ENCODE measurements at places on chromosomes 1 and 21.

DNA sequence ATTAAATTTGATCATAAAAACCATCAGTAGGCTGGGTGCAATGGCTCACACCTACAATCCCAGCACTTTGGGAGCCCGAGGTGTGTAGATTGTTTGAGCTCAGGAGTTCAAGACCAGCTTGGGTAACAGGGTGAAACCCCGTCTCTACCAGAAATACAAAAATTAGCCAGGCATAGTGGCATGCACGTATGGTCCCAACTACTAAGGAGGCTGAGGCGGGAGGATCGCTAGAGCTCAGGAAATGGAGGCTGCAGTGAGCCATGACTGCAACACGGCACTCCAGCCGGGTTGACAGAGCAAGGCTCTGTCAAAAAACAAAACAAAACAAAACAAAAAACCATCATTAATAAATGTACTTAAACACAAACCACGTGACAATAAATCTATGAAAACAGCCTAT lies 61.0 kb downstream of the ARID4B start:
- DNase-seq = no peak

DNA sequence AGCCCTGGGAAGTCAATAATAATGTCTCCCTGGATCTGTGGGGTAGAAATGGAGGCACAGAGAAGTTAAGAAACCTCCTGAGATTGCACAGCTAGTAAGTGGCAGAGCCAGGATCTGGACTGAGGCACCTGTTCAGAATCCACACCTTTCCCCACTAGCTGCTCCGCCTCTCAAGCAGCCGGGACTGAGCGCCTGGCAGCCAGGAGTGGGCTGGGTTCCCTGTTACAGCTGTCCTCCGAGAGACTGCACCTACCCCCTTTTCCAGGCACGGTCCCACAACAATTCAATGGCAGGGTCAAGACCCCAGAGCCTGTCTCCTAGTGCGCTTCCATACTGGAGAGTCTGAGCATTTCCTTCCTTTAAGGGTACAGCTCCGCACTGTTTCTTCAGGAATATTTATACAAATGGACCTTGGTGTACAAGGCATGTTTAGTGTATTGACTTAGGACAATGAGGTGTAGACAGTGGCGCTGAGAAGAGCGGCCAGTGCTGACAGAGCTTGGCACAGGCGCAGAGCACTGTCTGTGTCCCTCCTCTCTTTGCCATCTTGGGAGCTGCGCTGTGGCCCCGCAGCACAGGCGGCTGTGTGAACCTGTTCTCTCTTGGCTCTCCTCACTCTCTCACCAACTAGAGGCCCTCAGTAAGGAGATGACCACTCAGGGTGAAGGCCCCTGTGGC lies 24.4 kb downstream of the GRHL3 start:
- DNase-seq = no peak

DNA sequence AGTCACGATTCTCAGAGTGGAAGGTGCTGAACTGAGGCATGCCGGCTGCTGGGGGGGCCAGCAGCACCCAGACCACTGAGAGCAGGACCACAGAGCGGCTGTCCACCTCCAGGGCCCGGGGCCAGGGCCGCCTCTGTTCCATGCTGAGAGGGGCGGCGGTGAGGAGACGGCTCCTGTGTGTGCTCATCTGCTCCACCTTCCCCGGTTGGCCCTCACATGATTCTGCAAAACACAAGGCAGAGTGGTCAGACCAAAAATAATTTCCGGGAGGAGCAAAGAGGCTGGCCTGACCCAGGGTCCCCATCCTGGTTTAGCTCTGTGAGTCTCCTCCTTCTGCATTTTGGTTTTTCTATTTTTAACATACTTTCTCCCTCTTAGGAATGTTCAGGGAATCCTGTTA lies 26.4 kb downstream of the PLXNA2 start:
- no peak for DNase-seq

DNA sequence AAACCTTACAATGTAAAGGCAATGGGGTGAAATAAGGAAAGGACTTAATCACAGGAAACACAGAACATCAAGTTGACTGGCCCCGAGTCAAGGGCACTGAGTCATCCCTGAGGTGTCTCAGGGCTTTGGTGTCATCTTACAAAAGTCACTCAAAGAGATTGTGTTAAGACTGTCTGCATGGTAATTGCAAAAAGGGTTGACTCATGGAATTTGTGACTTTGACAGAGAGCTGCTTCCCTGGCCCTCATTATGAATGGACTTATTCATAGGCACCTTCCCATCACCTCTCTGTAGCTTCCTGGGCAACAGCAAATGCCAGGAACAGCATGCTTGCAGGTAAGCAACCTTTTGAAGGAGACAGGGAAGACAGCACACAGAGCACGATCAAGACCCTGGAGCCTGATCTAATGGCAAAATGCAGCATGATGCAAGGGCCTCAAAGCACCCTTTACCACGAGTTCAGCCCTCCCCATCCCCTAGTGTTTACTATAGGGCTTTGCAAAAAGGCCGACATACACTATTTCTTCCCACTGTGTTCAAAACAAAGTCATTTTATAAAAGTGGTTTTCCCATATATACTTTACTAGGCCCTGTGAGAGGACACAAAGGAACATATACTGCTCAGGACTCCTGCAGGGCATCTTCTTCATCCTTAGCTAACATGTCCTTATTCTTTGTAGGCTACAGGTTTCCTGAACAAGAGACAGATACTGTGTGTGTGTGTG lies 17.1 kb downstream of the ZP4 start:
- DNase-seq = peak; percentile 93

DNA sequence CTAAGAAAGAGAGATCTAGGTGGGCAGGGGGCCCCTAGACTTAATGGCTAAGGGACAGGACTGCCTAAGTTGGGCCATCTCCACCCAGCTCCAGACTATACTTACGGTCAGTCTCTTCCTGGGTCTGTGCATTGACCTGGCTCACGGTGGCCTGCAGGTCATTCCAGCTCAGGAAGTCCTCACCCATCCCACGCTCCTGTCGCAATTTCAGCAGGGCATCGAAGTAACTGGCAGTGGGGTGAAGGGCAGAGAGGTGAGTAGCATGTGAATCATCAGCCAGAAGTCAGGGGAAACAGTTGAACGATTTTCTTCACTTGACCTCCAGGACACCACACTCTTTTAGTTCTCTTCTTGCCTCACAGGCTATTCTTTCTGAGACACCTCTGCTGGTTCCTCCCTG lies 20.5 kb downstream of the IQGAP3 start:
- DNase-seq = peak; percentile 68

GRCh38 chr1:7988576-7988975 lies 27.1 kb downstream of the PARK7 start:
- no peak for DNase-seq

- no peak for DNase-seq
Observed at GRCh38 chr1:6207075-6207885, 1.4 kb downstream of the RNF207 start.

GRCh38 chr1:194067772-194068171 lies 881.4 kb upstream of the B3GALT2 start:
- DNase-seq = no peak

- DNase-seq = no peak
Observed at GRCh38 chr1:48771561-48771960, 5.1 kb downstream of the BEND5 start.

- DNase-seq = no peak
Observed at GRCh38 chr1:20178634-20179370, 7.1 kb upstream of the UBXN10 start.

GRCh38 chr1:95984798-95985374 lies 736.7 kb upstream of the PTBP2 start:
- DNase-seq = no peak

GRCh38 chr1:232384171-232384883 lies 245.6 kb downstream of the SIPA1L2 start:
- no peak for DNase-seq

- peak; percentile 97 for DNase-seq
Observed at GRCh38 chr21:46056450-46056903, 41.4 kb upstream of the COL6A2 start.

- DNase-seq = no peak
Observed at GRCh38 chr1:27009601-27010197, 3.0 kb downstream of the TENT5B start.

- DNase-seq = no peak
Observed at GRCh38 chr1:10211805-10212410, 1.5 kb downstream of the KIF1B start.

DNA sequence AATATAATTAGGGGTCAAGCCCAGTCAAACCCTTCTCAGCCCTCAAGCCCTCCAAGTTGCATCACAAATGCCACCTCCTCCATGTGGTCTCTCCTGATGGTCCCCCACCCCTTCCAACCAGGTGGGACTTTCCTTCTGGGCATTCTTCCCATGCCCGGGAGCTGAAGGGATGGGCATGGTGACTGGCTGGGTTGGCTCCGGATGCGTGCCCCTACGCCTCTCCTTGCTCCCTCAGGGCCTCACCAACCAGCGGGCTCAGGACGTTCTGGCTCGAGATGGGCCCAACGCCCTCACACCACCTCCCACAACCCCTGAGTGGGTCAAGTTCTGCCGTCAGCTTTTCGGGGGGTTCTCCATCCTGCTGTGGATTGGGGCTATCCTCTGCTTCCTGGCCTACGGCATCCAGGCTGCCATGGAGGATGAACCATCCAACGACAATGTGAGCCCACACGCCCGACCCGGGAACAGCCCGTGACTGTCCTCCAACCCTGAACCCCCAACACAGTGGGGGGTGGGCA lies 7.5 kb downstream of the ATP1A2 start:
- DNase-seq = no peak

- DNase-seq = no peak
Observed at GRCh38 chr1:187605736-187606135, 777.0 kb downstream of the PLA2G4A start.

- no peak for DNase-seq
Observed at GRCh38 chr1:229893762-229894444, 173.1 kb upstream of the GALNT2 start.
